ENCODE measurements at places on chromosomes 11 and 22. TPM values are rescaled to one million over a fixed set of nuclear protein-coding genes. Genes with fewer than 3 reads are reported as not detected.

- no peak overlapping the region for H3K4me3 ChIP-seq
- H3K36me3 ChIP-seq: no peaks in the 10 kb centered on the region
- peaks cover 18% of the 10 kb centered on the region for H3K4me1 ChIP-seq
- no peak for DNase-seq
- no peak overlapping the region for H3K27ac ChIP-seq
Measured at GRCh38 chr11:115585361-115586024, 81.3 kb upstream of the CADM1 start.

- no peak overlapping the region for H3K27ac ChIP-seq
- DNase-seq: no peak
- H3K4me1 ChIP-seq: no peaks in the 10 kb centered on the region
- H3K36me3 ChIP-seq: no peaks in the 10 kb centered on the region
- no peak overlapping the region for H3K4me3 ChIP-seq
Measured at GRCh38 chr11:110808248-110808647, 96.0 kb upstream of the ARHGAP20 start.

- no peak for DNase-seq
- no peak overlapping the region for H3K4me3 ChIP-seq
- no peak overlapping the region for H3K27ac ChIP-seq
- H3K4me1 ChIP-seq: no peaks in the 10 kb centered on the region
- no peaks in the 10 kb centered on the region for H3K36me3 ChIP-seq
- H3K27me3 ChIP-seq: no peaks in the 10 kb centered on the region
Measured at GRCh38 chr22:45575607-45576272, 73.1 kb downstream of the FBLN1 start.

GRCh38 chr11:83004746-83005556 lies 66.7 kb downstream of the RAB30 start:
- DNase-seq: no peak
- H3K4me1 ChIP-seq: peaks cover 53% of the 10 kb centered on the region
- H3K4me3 ChIP-seq: no peak overlapping the region
- H3K27ac ChIP-seq: no peak overlapping the region

GRCh38 chr11:73372375-73372993 lies 3.7 kb upstream of the RELT start:
- DNase-seq: no peak
- no peak overlapping the region for H3K27ac ChIP-seq
- H3K27me3 ChIP-seq: no peaks in the 10 kb centered on the region
- H3K36me3 ChIP-seq: peaks cover 6% of the 10 kb centered on the region
- no peak overlapping the region for H3K4me3 ChIP-seq
- H3K4me1 ChIP-seq: peaks cover 7% of the 10 kb centered on the region

The ZNF215 gene
- total RNA-seq: 2.7 TPM

The FAM111B gene
- 2.7 TPM for total RNA-seq

The CDCA5 gene
- total RNA-seq: 7.1 TPM

Measured in osteocyte (in vitro differentiated cells).